ENCODE measurements at places on chromosomes 7 and 10. TPM values are rescaled to one million over a fixed set of nuclear protein-coding genes. Genes with fewer than 3 reads are reported as not detected.

The GNGT1 gene
- polyA plus RNA-seq = not detected

The SMARCD3 gene
- polyA plus RNA-seq = 112 TPM

DNA sequence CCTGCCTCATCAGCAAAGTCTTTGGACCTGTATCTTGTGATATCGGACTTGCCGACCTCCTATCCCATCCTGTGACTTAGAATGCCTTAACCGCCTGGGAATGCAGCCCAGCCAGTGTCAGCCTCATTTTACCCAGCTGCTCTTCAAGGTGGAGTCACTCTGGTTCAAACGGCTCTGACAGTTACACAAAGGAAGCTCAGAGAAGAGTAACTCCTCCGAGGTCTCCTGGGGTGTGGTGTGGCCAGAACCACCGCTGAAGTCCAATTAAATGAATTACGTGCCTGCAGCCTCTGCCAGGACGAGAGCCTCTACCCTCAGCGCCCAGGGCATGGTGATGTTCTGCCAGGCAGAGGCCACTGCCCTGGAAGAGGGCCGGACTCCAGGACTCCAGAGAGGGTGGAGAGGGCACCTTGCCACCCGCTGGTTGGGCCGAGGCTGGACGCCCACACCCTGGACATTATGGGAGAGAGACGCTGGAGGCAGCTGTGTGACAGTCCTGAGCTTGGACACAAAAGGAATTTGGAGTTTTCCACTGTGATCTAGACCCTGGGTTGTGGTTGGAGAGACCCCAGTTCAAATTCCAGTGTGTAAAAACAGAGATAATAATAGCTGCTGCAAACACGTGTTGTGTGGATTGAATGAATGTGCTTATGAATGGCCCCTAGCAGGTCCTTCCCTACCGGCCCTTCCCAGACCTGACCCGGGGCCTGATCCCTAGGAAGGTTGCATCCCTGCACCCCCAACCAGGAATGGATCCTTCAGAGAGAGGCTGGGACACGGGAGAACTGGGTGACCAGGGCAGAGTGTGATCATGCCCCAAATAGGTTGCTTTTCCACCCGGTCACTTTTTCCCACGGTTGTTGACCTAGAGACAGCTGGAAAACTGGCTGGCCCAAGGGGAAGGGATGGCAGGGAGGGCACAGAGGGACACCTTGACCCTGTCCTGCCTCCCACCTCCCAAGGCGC lies 37.8 kb upstream of the FZD9 start:
- DNase-seq = no peak

DNA sequence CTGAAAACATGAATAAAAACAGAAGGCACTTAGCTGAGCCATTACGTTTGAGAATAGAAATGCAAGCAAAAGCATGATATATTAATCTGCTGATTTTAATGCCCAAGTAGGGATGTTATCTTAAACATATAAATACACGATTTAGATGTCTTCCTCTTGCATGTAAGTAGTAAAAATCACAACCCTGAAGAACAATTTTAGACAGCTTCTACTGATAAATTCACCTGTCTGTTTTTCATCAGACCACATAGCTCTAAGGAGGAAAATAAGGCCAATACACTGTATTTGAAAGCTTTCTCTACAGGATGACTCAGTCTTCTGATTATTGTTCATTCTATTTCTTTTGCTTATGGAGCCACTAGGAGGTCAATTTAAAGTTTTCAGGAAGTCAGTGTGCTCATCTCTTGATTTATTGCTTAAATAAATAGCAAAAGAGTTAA lies 210.9 kb upstream of the CHRM2 start:
- DNase-seq = no peak

GRCh38 chr7:92158660-92159575 lies 20.0 kb downstream of the LRRD1 start:
- DNase-seq = no peak

The HYAL4 gene
- 0.04 TPM for polyA plus RNA-seq

DNA sequence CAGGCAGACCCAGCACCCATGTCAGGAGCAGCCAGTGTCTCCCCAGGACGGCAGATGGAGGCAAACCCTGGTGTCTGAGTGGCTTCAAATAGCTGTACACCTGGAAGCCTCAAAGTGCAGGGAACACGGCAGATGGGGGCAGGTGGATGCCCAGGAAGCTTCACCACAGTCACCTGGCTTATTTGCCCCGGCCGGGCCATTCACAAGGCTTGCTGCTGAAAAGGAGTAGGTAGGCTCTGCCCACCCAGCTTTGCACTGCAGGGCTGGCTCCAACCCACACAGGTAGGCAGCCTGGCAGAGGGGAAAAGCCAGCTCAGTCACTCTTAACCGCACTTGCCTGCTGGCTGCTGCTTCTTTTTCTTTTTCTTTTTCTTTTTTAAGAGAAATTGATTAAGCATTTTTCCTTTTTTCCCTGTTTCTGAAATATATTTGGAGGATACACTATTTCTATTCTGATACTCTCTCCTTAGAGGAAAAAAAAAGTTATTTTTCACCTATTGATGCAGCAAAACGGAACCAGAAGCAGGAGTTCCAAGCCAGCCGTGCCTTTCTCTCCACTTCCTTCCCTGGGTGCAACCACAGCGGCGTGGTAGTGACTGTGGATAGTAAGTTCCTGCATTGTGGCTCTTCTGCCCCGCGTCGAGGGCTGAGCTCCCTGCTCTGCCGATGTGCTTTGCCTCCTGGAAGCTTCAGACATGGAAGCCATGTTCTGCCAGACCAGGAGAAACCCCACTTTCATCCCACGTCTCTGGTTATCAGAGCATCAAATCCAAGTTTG lies 118.3 kb downstream of the KLF6 start:
- no peak for DNase-seq

DNA sequence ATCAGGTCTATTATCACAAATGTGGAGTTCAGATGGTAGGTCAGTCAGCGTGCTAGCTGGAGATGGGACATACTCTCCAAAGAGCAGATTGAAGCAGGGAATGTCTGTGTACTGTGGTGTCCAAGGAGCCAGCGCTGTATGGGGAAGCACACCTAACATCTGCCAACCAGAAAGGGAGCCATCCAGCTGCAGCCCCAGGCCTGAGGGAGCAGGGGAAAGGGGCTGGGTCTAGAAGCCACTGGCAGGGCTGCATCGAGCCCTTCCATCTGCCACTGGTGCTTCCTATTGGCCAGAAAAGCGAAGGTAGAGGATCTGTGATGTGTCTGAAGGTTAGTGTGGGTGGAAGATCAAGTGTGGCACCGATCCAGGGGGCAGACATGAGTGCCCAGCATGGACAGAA lies 8.0 kb upstream of the RAMP3 start:
- DNase-seq = no peak

DNA sequence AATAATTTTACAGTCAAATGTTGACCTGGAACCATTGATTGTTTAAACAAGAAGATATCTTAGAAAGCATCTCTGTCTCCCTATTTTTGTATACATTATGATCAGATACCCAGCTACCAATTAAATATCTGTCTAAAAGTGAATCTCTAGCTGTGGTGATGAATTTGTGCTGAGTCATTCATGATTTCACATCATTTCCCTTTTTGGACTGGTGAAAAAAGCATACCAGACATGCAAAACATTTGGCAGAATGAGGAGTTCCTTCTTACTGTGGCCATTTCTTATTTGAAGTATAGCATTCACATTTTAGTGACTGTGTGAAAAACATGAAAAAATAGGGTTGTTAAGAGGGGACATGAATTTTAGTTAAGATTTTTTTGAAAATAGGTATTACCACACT lies 98.0 kb upstream of the GATA3 start:
- DNase-seq = no peak

The RHOBTB1 gene
- polyA plus RNA-seq = 49.5 TPM

DNA sequence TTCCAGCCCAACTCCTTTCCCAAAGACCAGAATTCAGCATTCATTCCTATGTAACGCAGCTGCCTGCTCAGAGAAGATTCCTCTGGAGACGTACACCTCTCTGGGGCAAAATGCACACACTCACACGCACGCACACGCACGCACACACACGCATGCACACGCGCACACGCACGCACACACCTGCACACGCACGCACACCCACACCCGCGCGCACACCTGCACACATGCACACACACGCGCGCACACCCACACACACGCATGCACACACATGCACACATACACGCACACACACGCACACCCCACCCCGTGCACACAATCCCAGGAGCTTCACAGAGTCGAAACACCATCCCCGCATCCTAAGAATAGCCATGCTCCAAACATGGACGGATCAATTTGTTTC lies 13.0 kb downstream of the MMD2 start:
- DNase-seq = no peak

Measured in right lung (tissue), 10 donors.